ENCODE measurements at places on chromosomes 12 and 14.
A peak's percentile ranks its signal among the peaks of the same experiment; 100 is the strongest.

DNA sequence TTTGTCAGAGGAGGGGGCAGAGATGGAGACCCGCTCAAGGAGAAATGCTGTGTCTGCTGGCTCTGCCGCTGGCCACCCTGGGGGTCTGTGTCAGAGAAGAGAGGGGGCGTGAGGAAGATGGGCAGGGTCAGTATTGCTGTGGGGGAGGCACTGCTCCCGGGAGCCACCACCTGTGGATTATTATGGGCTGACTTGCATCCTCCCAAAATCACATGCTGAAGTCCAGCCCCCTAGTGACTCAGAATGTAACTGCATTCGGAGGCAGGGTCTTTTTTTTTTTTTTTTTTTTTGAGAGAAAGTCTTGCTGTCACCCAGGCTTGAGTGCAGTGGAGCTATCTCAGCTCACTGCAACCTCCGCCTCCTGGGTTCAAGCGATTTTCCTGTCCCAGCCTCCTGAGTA lies 12.3 kb downstream of the ABCD4 start:
- DNase-seq, result peak; percentile 38

- no peak for DNase-seq
Measured at GRCh38 chr12:26179826-26180225, 15.5 kb upstream of the SSPN start.

DNA sequence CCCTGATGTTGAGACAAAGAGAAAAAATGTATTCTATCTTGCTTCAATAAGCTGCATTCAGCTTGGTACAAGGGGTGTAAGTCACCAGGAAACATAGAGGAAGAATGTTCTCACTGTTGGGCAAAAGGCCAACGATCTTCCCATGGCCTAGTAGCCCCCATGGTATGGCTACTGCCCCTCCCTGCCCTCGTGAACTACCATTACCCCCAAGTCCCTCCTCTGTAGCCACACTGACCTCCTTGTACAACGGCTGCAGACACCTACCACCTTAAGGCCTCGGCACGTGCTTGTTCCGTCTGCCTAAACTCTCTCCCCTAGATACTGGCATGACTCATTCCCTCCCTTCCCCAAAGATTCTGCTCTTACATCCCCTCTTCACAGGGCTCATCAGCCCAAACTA lies 81.9 kb upstream of the ANO2 start:
- no peak for DNase-seq

- no peak for DNase-seq
Measured at GRCh38 chr12:16526693-16527092, 79.3 kb downstream of the LMO3 start.

DNA sequence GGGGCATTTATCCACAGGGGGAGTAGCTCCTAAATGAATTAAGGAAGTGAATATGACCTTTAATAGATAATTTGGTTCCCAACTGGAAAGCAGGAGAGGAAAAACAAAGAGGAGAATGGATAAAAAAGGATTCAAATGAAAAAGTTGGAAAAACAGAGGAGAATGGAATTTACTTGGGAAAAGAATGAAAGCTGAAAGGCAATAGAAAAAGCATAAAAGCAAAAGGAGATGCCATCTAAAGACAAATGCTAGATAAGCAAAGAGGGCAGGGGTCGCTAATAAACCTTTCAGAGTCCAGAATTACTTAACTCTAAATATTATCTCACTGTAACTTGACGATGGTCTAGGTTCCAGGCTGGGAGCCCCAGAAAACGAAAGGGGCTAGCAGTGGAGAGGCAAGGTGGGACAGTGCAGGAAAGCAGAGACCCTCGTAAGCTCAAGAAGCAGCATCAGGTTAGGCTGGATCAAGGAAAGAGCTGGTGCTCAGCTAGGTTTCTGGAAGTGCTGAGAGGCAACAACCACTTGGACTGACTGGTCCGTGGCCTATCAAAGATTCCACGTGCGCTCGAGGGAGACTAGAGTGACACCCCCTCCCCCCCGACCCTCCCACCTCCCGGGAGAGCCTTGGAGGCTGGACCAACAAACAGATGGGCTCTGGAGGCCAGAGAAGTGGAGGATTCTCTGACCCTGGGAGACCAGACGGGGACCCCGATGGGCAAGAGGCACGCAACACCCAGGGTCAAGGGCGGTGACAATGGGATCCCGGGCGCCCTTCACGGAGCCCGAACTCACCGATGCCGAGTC lies 1.2 kb downstream of the SLC2A13 start:
- DNase-seq, result peak; percentile 57

DNA sequence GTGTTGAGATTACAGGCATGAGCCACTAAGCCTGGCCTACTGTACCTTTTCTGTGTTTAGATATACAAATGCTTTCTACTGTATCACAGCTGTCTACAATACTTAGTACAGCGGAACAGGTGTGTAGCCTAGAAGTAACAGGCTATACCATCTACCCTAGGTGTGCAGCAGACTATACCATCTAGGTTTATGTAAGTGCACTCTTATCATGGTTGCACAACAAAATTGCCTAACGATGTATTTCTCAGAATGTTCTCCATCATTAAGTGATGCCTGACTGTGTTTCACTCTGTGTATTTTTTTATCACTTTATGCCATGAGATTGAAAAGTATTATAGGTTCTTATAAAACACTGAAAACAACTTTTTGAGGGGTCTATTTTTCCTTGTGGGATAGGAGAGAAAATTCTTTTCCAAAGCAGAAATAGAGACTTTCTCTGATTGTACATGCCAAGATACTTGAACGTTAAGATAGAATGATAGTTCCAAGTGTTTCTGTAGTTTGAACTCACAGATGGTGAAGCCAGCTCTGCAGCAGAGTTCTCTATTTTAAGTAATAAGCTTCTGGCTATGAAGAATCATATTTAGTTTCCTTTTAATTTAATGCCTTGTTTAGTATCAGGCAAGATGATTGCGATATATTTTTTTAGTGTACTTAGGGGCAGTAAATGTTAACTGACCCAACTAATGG lies 17.0 kb downstream of the TMPRSS12 start:
- no peak for DNase-seq

GRCh38 chr14:21055432-21056117 lies 2.0 kb upstream of the RNASE8 start:
- no peak for DNase-seq

GRCh38 chr12:38159092-38159551 lies 157.5 kb upstream of the ALG10B start:
- DNase-seq, result peak; percentile 20

- DNase-seq, result no peak
Measured at GRCh38 chr14:91484186-91484585, 25.9 kb downstream of the PPP4R3A start.

DNA sequence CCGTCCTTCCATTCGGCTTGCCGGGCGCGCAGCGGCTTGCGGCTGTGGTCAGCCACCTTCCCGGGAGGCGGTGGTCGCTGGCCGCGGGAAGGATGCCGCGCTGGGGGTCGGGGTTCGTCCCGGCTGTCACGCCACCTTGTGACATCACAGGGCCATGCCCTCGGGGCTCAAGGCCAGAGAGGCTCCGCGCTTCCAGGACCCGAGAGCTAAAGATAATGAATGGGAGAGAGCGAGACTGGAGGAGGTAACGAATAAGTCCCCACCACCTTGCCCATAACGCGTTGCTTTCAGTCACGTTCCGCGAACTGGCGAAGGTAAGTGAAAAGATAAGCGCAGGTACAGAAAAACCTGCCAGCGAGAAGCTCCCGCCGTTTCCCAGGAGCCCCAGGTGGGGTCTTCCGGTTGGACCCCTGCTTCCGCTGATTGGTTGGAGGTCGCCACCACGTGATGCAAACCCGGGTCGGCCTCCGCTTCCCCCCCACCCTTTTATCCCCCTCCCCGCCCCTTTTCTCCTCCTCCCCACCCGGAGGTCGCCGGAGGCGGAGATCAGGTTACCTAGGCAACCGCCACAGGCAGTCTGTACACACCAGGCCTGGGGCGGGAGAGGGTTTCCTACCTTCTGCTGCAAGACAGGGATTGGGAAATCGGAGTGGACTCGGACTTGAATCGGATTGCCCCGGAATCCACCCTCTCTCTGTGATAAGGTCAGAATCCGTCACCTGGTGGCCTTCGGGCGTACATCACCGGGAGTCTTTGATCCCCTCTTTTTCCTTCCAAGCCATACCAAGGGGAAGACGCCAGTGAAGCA lies at the start of gene LRRC9:
TSS of gene LRRC9 (plus strand) at position 575 of the 808 bp plus-strand sequence.
- peak; percentile 100 for DNase-seq

DNA sequence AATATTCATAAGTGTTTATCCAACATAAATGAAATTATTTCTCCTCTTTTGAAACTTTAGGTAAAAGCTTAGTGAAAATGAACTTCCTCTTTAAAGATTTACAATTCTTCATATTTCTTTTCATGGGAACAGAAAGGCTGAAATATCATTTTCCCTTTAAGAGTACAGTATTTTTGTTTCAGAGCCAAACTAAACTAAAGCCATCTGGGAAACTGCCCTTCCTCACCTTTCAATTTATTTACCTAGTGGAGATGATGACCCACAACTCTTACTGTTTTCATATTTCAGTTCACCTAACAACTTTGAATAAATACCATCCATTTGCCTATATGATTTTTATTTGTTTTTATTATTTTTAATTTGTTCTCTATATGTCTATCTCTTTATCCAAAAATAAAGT lies 105.4 kb downstream of the ALX1 start:
- no peak for DNase-seq

- DNase-seq, result no peak
Measured at GRCh38 chr12:107736914-107737313, 24.0 kb downstream of the PRDM4 start.

GRCh38 chr14:51807356-51807755 lies 53.1 kb upstream of the GNG2 start:
- no peak for DNase-seq

DNA sequence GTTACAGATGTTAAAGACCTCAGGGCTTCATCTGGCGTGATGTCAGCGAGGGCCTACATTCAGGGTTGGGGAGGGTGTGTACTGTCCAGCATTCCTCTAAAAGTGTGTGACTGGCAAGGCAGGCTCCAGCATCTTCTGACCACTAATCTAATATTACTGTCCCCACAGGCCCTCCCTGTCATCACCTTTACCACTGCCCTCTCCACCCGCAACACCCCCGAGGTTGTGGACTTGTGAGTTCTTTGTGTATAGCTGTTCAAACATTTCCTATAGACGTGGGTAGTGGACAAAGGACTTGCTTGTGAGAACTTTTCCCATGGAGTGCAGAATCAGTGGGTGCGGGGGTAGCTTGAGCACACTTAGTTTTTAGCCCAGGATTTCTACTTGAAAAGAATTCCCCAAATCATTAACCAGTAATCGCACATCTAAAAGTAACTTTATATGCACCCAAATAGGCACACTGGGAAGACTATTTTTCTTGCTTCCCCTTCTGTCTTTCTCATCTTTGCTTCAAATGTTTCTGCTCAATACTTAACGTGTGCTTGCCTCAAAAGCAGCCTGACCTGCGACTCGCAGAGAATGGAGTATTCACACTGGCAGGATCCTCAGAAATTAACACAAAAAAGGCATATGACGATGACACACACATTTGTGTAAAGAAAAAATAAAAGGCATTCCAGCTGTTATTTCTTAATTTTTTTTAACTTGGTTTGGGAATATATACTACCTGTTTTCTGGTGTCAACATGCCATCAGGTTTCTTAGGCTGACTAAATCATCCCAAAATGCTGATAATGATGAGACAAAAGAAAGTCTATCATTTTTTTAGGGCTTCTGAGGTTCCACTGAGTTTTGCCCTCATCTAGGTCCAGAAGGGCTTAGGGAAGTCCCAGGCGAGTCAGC lies 158.4 kb upstream of the HIF1A start:
- no peak for DNase-seq

DNA sequence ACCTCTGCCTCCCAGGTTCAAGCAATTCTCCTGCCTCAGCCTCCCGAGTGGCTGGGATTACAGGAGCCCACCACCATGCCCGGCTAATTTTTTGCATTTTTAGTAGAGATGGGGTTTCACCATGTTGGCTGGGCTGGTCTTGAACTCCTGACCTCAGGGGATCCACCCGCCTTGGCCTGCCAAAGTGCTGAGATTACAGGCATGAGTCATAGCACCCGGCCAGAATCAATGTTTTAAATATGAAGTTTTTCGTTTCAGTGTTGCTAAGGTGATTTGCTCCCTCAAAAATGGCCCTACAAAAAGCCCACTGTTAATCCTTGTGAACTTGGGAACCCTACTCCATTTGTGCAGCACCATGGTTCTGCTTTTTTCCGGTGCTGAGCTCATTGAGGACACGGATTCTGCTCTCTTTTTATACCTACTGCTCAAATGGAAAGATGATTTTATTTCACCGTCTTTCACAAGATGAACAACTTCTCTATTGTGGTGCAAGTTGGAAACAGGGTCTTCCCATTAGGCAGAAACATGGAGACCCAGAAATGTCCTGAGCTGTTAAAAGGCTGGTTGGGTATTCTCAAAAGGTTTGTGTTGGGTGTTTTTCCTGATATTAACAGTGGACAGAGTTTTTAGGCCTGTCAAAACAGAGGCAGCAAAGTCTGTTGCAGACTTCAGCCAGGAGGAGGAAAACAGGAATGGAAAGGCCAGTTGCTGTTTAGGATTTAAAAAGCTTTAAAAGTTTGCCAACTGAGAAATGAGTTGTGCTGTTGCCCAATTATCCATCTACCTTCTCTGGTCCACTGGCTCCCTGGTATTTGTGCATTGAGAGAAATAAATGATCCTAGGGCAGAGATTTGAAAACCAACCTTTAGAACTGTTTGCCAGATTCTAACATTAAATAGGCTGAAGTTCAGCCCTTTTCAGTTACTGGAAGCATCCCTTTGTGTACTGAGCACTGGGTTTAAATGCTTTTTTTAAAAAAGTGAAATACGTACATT lies 85.8 kb downstream of the ATP23 start:
- DNase-seq, result no peak

- no peak for DNase-seq
Measured at GRCh38 chr14:100103250-100104005, 38.2 kb downstream of the EVL start.

DNA sequence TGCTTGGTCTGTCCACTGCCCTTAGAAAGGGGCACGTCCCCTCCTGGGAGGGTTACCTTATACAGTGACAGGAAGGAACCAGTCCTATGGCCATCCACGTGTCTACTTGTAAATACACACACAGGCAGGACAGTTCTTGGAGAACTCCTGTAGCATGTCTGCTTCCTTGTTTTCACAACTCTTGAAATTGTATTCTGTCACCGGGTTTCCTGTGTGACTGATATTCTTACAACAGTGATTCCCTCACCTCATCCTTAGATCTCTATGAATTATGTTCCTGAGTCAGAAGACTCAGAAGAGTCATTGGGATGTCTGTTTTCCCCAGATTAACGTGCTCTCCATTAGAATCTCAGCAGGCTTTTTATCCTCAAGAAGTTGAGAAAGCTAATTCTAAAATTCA lies 44.1 kb upstream of the DYNC1H1 start:
- no peak for DNase-seq

- DNase-seq, result no peak
Measured at GRCh38 chr12:15427913-15428312, 105.6 kb downstream of the PTPRO start.

GRCh38 chr12:132167611-132168310 lies 23.5 kb downstream of the NOC4L start:
- no peak for DNase-seq

GRCh38 chr12:15669256-15669948 lies 119.8 kb downstream of the EPS8 start:
- DNase-seq, result no peak

DNA sequence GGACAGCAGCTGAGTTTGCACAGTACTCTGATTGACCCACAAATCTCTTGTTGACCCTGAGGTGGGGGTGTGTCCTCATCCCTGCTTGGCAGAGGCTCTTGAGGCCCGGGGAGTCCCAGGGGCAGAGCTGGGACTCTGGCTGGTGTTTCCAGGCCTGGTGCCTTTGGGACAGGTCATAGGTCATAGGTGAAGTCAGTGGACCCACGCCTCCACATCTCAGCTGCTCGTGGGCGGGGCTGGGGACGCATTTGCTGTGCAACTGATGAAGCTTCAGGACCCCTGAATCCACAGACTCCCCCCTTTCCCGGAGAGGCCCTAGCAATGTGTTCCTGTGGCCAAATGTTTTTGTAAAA lies 408 bp upstream of the CACNA2D4 start:
- DNase-seq, result no peak

- DNase-seq, result no peak
Measured at GRCh38 chr12:31482816-31483215, 108.1 kb downstream of the DENND5B start.
